ENCODE measurements at places on chromosomes 3 and 15. TPM values are rescaled to one million over a fixed set of nuclear protein-coding genes. Genes with fewer than 3 reads are reported as not detected.

DNA sequence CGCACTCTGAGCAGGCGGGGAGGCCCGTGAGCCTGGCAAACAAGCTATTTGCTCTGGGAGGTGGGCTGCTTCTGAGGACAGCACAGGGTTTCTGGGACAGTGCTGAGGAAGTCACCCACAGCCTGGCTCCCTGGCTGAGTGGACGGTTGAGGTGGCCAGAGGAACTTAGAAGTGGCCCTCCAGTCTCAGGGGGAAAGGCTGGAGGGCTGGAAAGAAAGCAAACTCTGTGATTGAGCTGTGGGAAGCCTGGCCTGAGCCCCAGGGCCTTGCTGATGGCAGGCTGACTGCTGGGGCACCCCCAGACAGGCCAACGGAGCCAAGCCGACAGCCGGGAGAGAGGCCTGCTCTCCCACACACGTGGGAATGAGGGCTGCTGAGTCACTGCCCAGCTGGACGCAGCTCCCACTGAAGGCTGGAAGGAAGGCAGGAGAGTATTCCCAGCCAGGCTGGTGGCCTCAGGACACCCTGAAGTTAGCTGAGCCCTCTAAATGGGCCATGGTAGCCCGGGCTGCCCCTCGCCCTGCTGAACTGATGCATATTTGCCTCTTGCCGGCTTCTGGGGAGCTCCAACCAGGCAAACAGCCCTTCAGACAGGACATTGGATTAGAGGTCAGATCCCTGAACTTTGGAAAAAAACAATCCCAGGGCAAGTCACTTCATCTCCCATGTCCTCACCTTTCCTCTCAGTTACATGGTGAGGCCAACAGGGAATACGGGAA, 98.0 kb upstream of the TLE3 start:
- peaks cover 41% of the 10 kb centered on the region for H3K27me3 ChIP-seq
- peak overlapping the region; percentile 21 for H3K27ac ChIP-seq
- no peak overlapping the region for H3K4me3 ChIP-seq

- H3K36me3 ChIP-seq, result peaks cover 17% of the 10 kb centered on the region
- no peak overlapping the region for H3K4me3 ChIP-seq
- no peaks in the 10 kb centered on the region for H3K4me1 ChIP-seq
- H3K27ac ChIP-seq, result no peak overlapping the region
- H3K27me3 ChIP-seq, result no peaks in the 10 kb centered on the region
These were observed 21.7 kb downstream of the CCR9 start for GRCh38 chr3:45907769-45908705.

DNA sequence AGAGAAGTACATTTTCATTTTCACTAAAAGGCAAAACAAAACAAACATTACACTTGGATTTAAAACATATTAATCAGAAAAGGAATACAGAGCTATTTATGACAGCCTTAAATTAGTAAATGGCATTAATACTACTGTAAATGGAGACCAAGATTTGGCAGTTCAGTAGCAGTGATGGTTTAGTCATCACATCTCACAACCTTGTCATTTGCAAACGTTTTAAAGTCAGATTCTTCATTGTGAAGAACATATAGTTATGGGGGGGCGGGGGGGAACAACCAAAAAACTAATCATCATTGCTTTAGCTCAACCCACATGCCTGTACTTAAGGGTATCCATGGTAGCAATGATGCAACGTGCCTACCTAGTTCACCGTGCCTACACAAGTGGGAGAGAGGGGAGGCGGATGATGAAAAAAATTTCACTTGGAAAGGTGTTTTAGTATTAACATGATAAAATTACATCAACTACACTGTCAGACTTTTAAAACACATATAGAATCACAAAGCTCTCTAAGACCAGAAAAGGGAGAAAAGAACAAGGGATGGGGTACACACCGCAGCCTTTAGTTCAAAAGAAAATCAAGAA, 40.1 kb downstream of the DLG1 start:
- H3K4me3 ChIP-seq, result no peak overlapping the region
- H3K27me3 ChIP-seq, result no peaks in the 10 kb centered on the region
- peaks cover under 1% of the 10 kb centered on the region for H3K36me3 ChIP-seq
- H3K27ac ChIP-seq, result no peak overlapping the region
- no peak for DNase-seq

Gene CCK
- not detected for total RNA-seq

Gene SAMD7
- total RNA-seq, result not detected

Gene LPCAT4
- total RNA-seq, result 80.6 TPM

Gene WDR72
- total RNA-seq, result not detected

Data from left ventricle myocardium inferior (tissue), 1 donor.